Pons (tissue), 1 donor: ENCODE measurements at places on chromosomes 5 and 9.
A peak's percentile ranks its signal among the peaks of the same experiment; 100 is the strongest.

GRCh38 chr5:140560227-140560626 lies 3.0 kb upstream of the SRA1 start:
- DNase-seq, result no peak

DNA sequence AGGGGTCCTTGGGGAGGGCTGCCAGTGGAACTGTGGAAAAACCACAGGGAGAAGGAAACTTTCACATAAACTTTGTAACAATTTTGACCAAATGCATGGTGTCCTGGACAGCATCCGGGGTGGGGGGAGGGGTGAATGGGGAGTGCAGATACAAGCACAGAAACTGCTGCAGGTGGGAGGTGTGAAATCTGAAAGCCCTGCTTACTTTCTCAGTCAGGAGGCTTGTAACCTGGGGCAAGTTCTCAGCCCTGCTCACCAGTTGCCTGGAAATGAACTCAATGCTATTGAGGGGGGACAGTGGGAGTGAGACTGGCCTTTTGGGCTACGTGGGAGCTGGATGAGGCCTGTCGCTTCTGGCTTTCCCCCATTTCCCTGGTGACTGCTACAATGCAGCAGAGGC lies 694.5 kb upstream of the ZNF608 start:
- no peak for DNase-seq

- peak; percentile 34 for DNase-seq
These were observed 12.9 kb upstream of the MOB3B start for GRCh38 chr9:27542508-27542907.

- no peak for DNase-seq
These were observed 23.6 kb downstream of the PLPP7 start for GRCh38 chr9:131312822-131313770.

GRCh38 chr5:174148721-174149120 lies 103.2 kb downstream of the NSG2 start:
- DNase-seq, result no peak

DNA sequence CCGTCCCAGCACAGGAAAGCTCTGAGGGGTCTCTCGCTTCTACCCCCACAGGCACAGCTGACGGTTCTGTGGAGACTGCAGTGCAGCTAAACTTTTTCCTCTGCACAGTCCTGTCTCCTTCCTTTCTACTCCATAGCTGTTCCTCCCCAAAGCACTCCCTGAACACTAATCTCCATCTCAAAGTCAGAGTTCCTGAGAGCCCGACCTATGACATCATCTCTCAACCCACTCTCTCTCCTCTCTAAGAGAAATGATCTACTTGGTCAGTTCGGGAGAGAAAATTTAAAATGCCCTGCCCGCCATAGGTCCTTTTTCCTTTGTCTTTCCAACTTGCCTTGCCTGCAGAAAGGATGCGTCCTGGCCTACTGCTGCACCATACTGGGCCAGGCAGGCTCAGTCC lies 90.6 kb downstream of the FANCC start:
- no peak for DNase-seq

GRCh38 chr9:2872250-2872930 lies 28.5 kb upstream of the PUM3 start:
- peak; percentile 64 for DNase-seq

DNA sequence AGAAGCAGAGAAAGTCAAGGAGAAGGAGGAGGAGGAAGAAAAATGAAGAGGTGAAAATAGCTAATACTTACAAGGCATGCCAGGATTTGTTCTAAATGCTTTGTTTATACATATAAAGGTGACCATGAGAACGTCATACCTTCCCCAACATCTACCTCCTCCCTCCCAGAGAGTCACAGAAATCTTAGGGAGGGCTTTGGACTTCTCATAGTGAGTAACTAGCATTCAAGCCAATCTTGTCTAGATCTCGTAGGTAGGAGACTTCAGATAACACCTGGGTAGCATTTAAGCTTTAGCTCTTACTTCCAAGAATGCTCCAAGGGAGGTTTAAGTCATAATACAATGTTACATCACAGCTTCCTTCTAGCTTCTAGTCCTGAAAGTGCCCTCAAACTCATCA lies 36.5 kb upstream of the GPBP1 start:
- no peak for DNase-seq

DNA sequence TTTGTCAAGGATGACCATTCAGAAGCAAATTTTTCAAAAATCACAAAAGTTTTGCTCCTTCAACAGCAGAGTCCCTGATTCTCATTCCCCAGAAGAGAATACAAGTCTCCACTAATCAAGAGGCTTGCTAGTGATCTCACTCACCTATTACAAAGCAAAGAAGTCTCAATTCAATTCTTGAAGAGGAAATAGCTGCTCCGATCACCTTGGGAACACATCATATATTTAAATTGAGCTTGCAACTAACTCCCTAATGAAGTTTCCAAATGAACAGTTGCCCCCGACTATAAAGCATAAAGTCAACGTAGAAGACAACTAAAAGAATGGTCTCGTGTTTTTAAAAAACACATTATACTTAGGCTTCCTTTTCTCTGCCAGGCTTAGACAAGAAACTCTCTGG lies 1.6 kb downstream of the LIFR start:
- DNase-seq, result peak; percentile 62

- DNase-seq, result no peak
These were observed 61.0 kb upstream of the DAPK1 start for GRCh38 chr9:87436716-87437115.

DNA sequence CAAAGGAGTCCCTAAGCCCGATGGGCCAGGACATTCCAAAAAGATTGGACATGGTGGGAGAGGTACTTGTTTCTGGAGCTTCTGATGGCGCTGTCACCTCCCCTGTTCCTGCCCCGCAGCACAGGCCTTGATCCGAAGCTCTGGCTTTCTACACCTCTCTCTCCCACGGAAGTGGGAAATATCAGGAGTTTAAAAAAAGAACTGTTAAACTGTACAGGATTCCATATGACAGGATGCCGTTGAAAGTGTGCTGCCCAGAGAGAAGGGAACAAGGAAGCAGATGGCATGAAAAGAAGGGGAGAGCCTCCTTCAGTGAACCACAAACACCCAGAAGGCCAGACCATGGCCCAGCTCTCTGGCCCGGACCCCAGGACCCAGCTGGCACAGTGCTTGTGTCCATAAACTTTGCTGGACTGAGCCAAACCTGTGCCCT lies 26.8 kb upstream of the SLC2A8 start:
- no peak for DNase-seq

DNA sequence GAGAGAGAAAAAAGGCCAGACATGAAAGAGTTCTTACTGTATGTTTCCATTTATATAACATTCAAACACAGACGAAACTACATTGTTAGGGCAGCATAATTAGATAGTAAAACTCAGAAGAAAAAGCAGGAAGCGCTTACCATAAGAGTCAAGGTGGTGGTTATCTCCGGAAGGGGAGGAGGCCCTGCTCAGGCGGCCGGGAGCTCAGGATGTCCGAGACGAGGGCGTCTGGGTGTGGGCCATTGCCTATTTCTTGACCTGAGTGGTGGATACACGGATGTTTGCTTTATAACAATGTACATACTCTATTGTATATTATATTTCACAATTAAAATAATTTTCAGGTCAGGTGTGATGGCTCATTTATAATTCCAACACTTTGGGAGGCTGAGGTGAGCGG lies 80.9 kb upstream of the COL5A1 start:
- DNase-seq, result no peak

DNA sequence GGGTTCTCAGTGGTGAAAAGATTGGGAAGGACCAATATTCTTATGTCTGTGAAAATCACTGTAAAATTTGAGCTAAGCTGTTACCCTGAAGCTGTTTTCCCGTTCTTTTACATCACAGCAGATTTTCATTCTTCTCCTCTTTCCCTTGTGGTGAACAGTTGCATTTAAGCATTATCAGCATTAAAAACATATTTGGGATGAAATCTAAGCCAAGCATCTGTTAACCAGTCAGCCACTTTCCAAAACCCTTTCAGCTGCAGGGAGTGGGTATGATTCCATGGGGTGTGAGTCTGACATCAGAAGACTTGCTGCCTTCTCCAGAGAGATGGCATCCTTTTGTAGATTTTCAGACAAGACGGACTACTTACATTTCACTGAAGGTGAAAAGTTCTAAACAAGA lies 97.2 kb downstream of the TRIO start:
- no peak for DNase-seq

- DNase-seq, result no peak
These were observed 390.4 kb downstream of the EBF1 start for GRCh38 chr5:158709279-158709678.

DNA sequence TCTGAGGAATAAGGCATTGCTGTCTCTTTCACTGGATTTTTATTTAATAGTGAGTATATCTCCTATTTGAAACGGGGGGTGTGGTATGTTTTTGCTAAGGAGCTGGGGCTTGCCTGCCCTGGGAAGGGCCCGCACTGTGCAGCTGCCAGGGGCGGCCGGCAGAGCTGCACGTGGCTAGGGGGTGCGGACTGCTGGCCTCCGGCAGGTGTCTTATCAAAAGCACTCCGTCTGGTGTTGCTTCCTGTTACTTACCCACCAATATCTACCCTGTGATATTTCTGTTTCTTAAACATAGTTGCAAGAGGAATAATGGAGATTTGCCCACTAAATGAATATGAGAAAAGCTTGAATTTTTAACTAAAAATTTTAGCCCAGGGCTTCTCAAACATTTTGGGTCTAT lies 232.0 kb downstream of the IRX1 start:
- no peak for DNase-seq

- DNase-seq, result no peak
These were observed 65.6 kb downstream of the GNA14 start for GRCh38 chr9:77582525-77582924.

GRCh38 chr9:128593039-128593438 lies 40.7 kb downstream of the SPTAN1 start:
- no peak for DNase-seq

DNA sequence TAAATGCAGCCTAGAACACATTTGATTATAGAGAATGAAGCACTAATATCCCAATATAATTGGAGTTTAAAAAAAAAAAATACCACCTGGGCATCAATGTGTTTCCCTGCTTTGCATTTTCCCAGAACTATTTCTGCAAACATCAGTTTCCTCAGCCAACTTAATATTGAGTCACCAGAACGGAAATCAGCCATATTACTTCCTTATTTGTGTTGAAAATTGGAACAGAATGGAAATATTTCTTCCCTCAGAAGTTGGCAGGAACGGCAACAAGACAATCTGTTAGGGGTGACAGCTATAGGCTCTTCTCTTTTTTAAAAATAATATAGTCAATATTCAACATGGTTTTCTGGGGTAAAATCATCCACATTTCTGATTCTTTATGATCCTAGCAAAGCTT lies 4.0 kb downstream of the MFAP3 start:
- no peak for DNase-seq
